ENCODE measurements at places on chromosomes 2 and 18.

GRCh38 chr2:109352898-109353689 is 224.1 kb downstream of the SH3RF3 start:
- no peak for DNase-seq

- no peak for DNase-seq
Observed at GRCh38 chr2:239455436-239456203, 54.8 kb upstream of the HDAC4 start.

DNA sequence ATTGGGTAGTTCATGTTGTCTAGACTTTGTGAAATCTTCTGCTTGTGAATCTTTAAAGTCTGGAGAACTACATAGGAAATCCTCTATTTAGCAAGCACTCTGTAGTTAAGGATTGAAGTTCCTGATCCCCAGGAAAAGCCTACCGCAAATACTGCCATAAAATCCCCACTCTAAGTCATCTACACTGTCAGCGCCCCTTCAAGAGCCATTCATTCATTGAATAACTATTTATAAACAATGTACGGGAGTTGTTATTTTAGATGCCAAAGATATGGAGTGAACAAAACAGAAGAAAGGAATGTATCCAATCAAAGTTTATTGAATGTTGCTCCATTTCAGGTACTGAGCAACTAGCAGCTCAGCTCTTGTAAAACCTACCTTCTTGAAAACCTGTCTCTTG is 36.5 kb upstream of the SLC39A10 start:
- DNase-seq = no peak

GRCh38 chr2:129728035-129728972 is 251.2 kb upstream of the RAB6C start:
- DNase-seq = no peak

DNA sequence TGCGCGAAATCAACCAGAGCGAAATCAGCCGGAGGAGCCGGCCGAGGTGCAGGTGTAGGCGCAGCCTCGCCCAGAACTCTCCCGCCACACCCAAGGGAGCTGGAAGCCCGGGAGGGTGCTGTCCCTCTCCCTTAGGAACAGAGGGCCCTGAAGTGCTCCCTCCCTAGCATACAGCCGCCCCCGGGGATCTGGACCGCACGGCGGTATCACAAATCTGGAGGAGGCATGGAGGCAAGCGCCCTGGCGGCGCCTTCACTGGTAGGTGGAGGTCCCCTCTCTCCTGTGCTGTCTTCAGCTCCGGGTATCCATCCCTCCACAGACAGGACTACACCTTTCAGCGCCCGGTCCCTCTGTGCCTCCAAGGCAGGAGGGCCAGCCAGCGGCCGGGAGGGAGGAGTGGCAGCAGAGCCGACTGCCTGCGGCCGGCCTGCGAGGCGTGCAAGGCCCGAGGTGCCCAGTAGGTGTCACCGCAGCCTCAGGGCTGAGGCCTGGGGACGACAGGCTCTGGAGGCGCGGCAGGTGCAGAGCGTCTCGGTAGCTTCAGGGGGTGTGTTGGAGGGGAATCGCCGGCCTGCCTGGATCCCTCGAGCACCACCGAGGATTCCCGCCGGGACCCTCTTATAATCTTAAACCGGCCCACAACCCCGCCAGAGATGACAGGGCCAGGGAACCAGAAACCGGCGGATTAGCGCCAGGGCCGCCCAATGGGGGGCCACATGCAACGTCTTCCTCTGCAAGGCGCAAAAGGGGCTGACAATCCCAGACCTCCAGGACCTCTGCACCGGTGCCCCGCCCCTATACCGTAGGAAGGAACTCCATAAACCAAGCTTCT is 2.8 kb downstream of the IHH start:
- DNase-seq = peak; percentile 77

DNA sequence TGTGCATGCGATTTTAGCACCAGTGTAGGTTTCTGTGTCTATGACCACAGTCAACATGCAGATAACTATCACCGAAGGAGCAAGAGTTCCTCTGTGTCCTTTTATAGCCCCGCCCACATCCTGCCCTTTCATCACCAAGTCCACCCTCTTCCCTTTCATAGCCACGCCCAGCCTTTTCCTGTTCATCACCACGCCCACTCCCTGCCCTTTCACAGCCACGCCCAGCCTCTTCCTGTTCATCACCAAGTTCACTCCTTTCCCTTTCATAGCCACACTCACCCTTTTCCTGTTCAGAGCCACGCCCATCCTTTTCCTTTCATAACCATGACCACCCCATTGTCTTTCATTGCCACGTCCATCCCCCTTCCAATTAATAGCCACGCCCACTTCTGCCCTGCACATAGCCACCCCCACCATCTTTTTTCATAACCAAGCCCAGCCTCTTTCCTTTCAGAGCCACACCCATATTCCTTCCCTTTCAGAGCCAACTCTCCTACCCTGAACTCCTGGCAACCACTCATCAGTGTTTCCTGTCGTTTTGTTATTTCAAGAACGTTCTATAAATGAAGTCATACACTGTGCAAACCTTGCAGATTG is 273.9 kb downstream of the MYT1L start:
- peak; percentile 90 for DNase-seq

GRCh38 chr2:238913931-238914647 is 66.2 kb downstream of the TWIST2 start:
- DNase-seq = no peak

GRCh38 chr2:204024503-204024902 is 87.9 kb downstream of the ICOS start:
- no peak for DNase-seq

- DNase-seq = no peak
Observed at GRCh38 chr18:59877361-59877760, 22.4 kb upstream of the PMAIP1 start.

All from naive thymus-derived CD8-positive, alpha-beta T cell (primary cell).